ENCODE measurements at places on chromosomes 4 and X.
A peak's percentile ranks its signal among the peaks of the same experiment; 100 is the strongest.

GRCh38 chr4:155592938-155593297 is 73.7 kb upstream of the GUCY1A1 start:
- no peak for DNase-seq

DNA sequence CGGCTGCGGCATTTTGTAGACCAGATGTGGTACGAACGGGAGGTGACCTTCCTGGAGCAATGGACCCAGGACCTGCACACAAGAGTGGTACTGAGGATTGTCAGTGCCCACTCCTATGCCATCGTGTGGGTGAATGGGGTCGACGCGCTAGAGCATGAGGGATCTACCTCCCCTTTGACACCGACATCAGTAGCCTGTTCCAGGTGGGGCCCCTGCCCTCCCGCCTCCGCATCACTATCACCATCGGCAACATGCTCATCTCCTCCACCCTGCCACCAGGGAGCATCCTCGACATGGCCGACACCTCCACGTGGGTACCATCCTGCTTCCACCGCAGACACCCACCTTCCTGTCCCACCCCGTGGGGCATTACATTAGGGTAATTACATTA is 46.2 kb downstream of the SMARCA5 start:
- DNase-seq, result no peak

DNA sequence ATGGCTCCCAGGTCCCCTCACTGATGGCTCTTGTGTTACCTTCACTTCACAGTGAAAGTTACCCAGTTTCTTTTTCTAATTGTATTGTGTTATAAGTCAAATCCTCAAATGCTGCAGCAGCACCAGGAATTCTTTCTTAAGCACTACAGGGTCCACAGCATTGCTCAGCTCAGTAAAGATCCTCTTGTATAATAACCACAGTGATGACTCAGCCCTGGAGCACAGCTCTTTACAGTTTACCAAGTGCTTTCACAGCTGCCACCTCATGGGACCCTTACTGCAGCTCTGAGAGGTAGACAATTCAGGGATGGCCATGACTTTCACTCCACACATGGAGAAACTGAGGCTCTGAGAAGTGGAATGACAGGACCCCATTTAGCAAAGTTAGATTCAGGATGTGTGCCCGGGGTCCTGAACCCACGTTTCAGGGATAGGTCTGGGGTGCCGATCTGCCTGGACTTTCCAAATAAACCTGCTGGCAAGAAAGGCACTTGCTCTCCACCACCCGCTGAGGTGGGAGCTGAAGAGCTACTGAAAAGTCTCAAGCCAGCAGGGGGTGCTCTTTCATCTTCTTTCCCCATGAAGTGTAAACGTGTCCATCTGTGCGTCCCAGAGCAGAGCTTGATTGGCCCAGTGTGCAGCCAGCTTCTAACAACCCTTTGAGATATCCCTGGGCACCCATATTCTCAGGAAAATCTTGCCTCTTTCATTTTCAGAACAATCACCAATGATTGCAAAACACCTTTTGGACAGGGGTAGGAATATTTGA is 35.7 kb upstream of the GABRQ start:
- DNase-seq, result no peak

DNA sequence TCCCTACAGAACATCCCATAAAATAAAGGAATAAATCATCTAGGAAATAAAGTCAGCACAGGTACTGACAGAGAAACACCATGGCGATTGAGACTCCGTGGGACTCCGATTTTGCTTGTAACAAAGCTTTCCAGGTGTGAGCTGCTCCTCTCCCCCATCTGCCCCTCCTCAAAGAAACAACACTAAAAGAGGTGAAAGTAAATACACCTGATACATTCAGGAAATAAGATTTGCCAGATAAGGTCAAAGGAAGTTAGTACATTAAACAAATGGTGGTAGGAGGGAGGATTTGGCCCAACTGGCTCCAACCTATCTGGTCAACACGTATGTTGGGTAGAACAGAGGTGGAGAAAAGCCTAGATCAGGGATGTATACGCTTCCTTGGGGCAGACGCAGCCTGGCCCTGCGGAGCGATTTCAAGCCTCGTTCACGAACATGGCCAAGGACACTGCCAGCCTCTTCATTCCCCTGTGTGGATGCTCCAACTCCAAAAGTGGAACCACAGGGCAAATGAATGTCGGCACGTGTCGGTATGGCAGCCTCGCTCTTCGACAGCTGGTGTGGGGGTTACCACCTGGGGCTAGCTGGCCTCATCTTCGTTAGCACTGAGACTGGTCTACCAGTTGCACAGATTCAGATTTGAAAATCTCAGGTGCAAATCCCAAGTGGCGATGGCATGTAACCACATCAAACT is 162.5 kb downstream of the AFAP1 start:
- peak; percentile 10 for DNase-seq

DNA sequence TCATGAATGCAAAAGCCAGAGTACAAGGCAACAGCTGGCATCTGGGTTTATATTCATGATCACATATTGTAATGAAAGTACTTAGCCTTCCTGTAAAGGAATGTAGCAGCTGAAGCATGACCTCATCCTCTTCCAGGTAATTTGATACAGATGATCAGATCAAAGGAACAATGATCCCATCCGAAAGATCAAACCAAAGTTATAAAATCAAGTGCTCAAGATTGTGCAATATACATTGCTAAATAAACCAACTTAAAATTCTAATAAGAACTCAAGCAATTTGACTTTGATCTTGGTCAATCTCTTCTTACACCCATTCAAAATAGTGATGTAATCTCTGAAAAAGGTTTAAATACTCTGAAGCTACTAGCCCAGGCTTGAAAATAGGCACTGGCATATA is 113.1 kb upstream of the INPP4B start:
- DNase-seq, result no peak

DNA sequence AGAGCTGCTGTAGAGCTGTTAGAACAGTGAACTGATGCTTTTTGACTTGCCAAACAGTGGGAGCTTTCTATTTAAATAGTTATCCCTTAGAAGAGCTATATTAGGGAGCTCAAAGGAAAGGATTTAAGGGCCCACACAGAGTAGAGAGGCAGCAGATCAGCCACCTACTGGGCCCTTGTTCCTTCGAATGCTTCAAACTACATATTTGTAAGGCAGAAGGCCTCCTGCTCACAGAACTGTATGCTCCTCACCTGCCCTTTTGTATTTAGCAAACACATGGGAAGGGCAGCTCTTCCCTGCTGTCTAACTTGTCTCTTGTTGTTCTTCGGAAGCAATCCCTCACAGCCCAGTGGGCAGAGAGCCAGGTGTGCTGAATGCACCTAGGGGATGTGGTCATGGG is 38.0 kb downstream of the IL1RAPL1 start:
- DNase-seq, result peak; percentile 58

- DNase-seq, result no peak
Observed at GRCh38 chrX:8306291-8306925, 135.3 kb upstream of the VCX2 start.

- DNase-seq, result no peak
Observed at GRCh38 chr4:82138374-82138773, 235.4 kb downstream of the HNRNPD start.

Measured in NCI-H748 treated with DMSO at 0.1 percent for 48 hours (cell line).